HS-27A (cell line): ENCODE measurements at places on chromosomes 6 and 20.

DNA sequence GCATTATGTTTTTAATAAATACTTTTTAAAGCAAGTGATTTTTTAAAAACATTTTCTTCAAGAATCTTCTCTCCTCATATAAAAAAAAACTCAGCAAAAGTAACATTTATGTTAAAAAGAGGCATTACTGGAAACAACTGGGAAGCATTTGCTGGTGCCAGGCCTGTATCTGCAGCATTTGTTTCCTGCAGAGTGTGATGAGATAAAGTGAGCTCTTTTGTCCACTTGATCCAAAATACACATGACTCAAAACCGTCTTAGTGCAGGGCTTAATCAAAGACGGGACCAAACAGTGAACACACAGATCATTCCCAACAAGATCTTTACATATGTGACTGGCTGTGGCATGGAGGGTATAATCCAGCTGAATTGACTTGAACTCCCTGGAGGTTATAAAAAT lies 28.3 kb upstream of the RIPPLY2 start:
- DNase-seq: no peak

DNA sequence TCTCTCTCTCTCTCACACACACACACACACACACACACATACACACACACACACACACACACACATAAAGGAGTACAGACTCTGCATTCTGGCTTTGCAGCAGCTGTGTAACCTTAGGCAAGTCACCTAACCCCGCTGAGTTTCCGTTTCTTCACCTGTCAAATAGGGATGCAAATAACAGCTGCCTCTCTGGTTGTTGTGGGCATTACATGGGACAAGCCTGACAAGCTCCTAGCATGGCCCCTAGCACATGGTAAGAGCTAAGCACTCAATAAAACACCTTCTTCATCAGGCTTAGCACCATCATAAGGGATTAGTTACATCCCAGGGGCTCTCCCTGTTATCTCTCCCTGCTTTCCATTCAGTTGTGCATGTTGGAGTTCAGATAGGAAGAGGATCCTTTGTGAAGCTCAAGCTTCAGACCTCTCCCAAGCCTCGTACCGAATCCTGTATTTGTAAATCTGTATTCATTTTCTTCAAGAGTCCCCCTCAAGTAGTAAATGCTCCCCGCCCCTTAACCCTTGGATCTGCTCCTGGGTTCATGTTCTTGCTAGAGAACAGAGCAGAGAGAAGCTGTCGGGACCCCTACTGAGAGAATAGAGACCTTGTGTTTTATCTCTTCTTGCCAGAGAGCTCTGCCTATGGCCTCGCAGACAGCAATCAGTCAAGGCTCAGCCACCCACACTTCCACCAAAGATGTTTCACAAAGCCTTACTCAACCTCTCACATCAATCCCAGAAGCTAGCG lies 2.2 kb downstream of the SLC13A3 start:
- DNase-seq: no peak

GRCh38 chr6:111605100-111605751 lies 452 bp downstream of the TRAF3IP2 start:
- DNase-seq: no peak

DNA sequence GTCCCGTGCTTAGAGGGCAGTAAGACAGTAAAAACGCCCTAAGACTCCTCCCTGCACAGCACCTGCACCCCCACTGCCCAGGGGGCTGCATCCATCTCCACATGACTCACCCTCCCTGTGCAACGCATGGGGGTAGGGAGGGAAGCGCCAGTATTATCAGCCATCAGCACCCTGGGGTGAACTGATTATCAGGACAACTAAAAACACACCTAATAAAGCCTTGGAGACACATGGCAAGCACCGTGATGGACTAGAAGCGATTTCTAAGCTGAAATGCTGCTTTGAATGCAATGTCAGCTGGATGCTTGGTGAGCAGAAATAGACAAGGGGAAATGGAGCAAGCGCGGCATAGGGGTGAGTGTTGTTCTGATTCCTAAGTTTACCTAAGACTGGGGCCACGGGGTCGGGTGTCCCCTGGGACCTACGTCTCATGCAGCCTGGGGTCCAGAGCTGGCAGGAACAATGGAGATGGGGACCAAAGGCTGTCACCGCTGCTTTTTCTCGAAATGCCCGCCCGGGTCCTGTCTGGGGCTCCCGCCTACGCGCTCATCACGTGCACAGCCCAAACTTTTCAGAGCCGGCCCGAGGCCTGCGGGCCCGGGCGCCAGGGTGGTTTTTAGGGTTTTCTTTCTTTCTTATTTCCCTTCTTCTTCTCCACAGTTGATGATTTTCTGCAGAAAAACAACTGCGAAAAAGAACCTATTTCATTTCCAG lies 702 bp upstream of the TNFAIP3 start:
- DNase-seq: no peak

DNA sequence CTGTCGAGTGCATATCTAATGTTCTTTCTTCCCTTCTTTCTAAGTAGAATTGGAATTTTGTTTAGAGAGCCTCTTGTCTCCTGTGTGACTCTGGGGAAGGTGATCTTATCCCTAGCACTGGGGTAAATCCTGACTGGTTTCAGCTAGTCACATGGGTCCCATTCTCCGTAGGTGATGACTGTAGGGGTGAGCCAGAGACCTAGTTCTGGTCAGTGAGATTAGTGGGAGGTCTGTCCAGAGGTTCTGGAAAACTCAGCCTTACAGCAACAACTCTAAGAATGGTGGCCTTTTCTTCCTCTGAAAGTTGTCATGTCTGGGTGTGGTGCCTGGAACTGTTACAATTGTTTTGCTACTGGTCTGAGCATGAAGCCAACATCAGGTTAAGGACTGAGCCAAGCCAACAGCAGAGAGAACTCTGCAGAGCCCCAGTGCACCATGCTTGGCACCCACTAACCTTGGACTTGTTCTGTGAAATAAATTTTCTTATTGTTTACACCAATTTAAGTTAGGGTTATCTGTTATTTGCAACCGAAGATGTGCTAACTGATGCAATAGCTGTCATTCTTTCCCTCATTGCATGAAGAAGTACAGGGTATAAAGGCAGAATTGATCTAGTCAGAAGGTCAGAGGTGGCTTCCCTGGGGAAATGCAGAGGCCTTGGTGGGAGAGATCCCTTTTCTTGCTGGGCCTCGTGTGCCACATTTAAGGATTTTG lies 56.8 kb upstream of the TULP4 start:
- DNase-seq: no peak

GRCh38 chr6:31877651-31878161 lies 1.1 kb downstream of the SLC44A4 start:
- no peak for DNase-seq

DNA sequence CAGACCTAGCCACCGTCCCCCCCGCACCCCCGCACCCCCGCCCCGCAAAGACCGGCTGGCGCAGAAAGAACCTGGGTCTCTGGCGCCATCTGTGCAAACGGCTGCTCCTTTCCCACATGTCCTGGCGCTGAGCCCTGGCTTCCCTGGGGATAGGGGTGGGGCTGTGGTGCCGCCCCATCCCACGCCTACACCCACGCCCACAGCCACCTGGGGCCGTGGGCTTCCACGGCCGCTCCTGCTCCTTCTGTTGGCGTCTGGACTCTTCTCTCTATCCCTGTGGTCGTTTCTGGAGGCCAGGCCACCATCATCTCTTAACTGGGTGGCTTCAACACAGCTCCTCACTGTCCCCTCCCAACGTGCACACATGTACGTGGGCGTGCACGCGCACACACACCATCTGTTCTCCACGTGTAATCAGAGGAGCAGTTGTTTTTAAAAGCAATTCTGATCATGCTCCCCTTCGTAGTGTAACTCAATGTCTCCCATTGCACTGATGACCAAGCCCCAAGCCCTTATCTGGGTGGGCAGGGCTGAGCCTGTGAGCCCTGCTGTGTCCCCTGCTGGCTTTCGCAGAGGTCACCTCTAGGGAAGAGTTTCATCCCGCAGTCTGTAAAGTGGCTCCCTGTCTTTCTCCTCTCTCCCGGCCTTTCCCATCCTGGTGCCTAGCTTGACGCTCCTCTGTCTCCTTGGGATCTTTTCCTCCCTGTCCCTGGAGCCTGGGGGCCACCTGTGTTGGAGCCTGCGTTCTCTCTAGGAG lies 31.9 kb upstream of the FAM83D start:
- no peak for DNase-seq

DNA sequence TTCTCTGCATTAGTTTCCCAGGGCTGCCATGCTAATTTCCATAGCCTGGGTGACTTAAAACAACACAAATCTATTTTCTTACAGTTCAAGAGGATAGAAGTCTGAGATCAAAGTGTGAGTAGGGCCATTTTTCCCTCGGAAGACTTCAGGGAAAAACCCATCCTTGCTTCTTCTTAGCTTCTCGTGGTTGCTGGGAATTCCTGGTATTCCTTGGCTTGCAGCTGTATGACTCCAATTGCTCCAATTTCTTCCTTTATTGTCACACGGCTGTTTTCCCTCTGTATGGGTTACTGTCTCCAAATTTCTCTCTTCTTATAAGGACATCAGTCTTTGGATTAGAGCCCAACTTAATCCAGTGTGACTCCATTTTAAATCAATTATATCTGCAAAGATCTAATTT lies 128.4 kb upstream of the JAG1 start:
- no peak for DNase-seq

- DNase-seq: no peak
These were observed 78.0 kb downstream of the VEGFA start for GRCh38 chr6:43847741-43848630.

DNA sequence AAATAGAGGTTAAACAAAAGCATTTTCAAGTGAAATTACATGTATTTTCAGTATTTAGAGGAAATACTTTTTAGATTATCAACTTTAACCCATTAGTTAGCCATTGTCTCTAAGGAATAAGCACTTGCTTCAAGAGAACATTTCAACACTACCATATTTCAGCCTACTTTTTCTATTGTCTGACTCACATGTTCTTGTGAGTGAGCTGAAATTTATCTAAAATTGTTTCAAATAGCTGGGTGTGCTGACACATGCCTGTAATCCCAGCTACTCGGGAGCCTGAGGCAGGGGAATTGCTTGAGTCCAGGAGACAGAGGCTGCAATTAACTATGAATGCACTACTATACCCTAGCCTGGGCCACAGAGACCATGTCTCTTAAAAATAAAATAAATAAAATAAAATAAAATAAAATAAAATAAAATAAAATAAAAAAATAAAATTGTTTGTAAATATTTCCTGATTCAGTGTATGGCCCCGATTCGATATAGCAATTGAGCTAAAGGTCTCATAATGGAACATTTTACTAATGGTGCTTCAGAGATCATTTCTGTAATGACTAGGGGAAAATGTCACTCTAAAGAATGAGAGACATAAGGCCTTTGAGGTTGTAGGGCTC lies 324.6 kb upstream of the PLCB4 start:
- no peak for DNase-seq

DNA sequence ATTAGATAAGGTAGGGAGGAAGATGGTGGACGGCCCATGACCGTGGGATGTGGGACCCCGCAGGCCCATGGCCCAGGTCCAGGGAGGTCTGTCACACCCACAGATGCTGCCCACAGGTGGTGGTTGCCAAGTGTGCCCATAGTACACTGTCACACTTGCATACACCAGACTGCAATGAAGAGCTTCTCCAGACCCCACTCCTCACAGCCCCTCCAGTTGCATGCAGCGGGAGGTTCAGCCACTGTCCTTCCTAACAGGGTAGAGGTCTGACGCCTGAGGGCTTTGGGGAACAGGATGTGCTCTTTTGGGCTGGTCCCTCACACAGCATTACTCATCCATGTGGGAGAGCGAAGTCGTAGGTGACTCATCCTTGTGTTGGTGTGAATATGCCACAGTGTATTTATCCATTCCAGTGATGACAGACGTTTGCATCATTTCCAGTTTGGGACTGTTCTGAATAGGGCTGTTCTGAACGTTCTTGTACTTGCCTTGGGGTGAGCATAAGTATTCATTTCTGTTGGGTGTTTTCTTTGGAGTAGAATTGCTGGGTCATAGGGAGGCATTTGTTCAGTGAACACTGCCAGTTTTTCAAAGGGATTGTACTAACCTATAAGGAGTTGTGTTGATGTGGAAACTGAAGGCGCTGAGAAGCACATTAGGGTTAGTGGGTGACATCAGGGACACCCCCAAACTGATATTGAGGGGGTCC lies 10.1 kb upstream of the PYGB start:
- peak; percentile 100 for DNase-seq

DNA sequence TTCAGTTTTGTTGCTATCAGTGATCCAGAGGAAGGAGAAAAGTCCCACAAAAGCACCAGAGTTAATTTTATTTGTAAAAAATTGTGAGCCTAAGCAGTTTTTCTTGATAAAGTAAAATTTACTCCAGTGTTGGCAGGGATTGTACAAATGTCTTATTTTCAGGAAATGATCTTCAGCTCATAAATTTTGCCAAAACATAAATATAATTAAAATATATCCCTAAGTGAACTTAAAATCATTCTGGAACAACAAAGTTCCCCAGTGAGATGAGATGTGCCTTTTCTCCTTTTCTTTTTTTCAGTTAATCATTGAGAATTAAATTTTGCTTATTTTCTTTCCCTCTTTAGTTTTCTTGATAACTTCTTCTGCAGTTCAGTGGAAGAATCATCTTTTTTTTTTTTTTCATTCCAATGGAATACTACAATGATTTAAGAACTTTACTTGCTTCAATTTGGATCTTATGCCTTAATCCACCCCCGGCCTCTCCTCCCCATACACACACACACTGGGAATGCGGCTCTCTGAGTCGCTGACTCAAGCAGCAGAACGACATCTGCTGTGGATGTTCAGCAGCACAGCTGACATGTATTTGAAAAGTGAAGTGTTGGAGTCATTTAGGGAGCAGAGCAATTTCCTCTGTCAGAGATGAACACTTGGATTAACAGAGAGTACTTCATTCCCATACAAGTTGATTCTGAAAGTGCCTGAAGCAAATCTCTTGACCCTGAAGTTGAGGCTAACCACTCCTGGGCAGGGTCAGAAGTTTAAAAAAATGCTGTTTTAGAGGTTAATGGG lies 27.7 kb upstream of the LAMA4 start:
- peak; percentile 39 for DNase-seq

- no peak for DNase-seq
These were observed 1164.7 kb upstream of the MAP3K7 start for GRCh38 chr6:91751526-91751925.

DNA sequence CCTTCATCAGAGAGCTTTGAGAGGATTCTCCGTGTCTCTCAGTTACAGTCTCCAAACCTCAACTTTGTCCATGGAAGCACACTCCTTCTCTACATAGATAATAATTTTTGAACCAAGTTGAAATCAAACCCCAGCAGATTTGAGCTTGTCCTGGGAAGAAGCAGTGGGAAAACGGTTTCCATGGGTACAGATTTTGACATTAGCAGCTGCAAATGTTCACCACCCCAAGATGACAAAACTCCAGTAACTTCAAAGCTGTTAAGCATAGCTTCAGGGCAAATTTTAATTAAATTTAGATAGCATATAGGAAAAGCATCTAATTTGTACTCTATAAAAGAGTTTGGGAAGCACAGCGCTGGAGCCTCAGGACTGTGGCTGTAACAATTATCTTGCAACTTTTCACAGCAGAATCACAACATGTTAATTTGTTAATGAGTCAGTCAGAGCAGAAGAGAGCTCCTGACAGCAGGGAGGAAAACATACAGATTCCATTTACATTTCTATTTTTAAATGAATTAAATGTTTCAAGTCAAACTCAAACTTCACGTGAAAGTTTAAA lies 240.7 kb downstream of the BMP7 start:
- no peak for DNase-seq

GRCh38 chr20:34055290-34055689 lies 56.8 kb downstream of the EIF2S2 start:
- DNase-seq: no peak
